ENCODE measurements at places on chromosomes 5 and 9.

GRCh38 chr5:84088996-84089395 is 295.7 kb downstream of the EDIL3 start:
- no peak for DNase-seq

GRCh38 chr5:136905571-136905970 is 540.2 kb upstream of the TRPC7 start:
- DNase-seq, result no peak

GRCh38 chr9:79165020-79165780 is 406.6 kb upstream of the TLE4 start:
- DNase-seq, result no peak

- DNase-seq, result no peak
Observed at GRCh38 chr5:162990856-162991497, 446.4 kb upstream of the CCNG1 start.

DNA sequence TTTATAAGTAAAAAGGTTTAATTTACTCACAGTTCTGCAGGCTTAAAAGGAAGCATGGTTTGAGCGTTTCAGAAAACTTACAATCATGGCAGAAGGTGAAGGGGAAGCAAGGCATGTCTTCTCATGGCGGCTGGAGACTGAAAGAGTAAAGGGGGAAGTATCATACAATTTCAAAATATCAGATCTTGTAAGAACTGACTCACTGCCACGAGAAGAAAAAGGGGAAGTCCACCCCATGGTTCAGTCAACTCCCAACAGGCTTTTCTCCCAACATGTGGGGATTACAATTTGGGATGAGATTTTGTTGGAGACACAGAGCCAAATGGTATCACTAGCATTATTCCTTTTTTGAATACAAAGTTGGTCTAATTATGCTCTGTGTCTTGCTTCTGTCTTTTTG is 627.9 kb upstream of the ST8SIA4 start:
- DNase-seq, result no peak
